ENCODE measurements at places on chromosomes 11 and 22.

- no peak for DNase-seq
These were observed 273.3 kb downstream of the BUD13 start for GRCh38 chr11:116499396-116500003.

DNA sequence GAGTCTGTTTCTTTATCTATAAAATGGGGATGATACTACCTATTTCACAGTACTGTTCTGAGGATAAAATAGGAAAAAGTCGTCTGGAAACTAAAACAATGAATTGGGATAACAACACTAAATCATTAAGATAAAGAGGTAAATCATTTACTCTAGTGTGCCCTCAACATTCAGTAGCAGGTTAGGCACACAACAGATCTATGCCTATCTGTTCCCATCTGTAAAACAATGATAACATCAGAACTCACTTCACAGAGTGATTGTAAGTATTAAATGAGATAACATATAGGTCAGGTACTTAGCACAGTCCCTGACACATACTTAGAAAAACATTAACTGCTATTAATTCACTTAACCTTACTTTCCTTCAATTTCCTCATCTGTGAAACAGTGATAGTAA, 36.9 kb downstream of the PAK1 start:
- no peak for DNase-seq

DNA sequence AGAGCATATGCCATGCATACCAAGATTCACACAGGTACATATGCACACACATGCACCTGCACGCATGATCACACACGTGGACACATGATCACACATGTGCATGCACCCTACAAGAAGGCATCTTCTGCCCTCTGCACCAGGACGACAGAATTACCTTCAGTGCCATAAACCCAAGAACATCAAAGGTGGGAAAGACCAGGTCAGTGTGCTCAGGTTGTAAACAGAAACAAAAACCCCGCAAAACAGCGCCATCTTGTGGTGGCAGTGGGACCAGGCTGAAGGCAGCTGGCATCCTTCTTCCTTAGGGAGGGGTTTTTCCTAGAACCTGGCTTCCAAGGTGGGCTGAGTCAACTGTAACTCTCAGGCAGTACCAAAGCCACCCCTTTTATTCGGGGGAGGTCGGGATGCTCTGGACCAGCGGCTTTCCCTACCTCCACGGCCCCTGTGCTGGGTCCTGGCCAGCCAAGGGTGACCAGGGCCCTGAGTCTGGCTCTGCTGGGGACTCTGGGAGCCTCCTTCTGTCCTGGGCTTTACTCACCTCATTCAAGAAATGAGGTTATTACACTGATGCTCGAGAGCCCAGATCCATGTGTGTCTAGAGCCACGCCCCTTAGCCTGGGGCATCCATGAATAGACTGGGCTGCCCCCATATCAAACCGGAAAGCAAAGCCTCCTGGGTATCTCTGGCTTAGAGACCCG, 69.4 kb upstream of the FGF3 start:
- DNase-seq, result peak; percentile 1

DNA sequence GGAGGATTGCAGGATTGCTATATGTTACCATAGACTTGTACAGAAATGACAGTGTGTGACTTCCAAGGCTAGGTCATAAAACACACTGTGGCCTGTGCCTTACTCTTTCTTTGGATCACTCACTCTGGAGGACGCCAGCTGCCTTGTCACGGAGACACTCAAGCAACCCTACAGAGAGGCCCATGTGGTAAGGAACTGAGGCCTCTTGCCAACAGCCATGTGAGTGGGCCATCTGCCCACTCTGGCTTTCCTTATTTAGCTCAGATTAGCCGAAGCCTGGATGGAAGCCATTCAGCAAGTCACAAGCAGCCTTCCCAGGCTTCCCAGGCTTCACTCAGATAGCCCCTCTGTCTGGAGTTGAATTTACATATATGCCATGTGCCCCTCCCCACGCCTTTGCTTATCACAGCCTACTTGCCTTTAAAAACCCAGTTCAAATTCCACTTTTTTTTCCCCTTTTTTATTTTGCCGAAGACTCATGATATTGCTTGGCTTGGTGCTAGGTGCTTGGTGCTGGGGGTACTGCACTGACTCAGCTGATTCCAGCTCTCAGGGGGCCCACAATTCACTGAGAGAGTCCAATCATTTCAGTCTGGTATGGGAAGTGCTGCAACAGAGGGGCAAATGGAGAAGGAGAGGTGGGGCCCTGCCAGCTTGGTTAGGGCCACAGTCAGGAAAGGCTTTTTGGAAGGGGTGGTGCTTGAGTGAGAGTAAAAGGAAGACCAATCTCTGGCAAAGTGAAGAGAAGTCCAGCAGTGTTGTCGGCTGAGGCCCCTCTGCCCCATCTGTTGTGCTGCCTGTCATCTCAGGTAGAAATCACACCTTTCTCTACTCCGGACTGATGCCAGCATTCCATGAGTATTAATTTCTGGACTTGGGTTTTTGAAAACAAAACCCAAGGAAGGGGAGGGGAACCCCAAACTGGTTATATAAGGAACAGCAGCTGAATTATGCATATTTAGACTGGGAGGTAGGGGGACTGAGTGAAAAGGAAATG, 14.5 kb upstream of the P4HA3 start:
- DNase-seq, result peak; percentile 86

- no peak for DNase-seq
These were observed 53.7 kb downstream of the TIMP3 start for GRCh38 chr22:32855045-32855756.
